Activated T-cell treated with anti-CD3 and anti-CD28 coated beads for 24 hours (primary cell): ENCODE measurements at places on chromosomes 2 and 18.

GRCh38 chr18:49609256-49610021 lies 47.6 kb downstream of the LIPG start:
- no peak for DNase-seq

GRCh38 chr2:147025646-147026585 lies 818.9 kb upstream of the ACVR2A start:
- no peak for DNase-seq

GRCh38 chr2:133787207-133787606 lies 218.9 kb upstream of the NCKAP5 start:
- no peak for DNase-seq

DNA sequence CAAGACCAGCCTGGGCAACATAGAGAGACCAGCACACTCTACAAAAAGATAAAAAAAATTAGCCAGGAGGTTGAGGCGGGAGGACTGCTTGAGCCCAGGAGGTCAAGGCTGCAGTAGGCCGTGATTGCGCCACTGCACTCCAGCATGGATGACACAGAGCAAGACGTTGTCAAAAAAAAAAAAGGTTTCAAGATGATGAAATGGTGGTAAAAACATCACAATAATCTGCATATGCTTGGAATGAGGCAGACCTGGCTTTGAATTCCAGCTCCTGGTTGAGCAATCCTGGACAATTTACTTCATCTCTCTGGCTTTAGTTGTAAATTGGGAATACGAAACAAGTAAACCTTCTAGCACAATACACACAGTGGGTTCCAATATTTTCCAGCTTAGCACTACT lies 24.1 kb downstream of the USP40 start:
- DNase-seq: no peak

- no peak for DNase-seq
These were observed 95.5 kb downstream of the CCDC102B start for GRCh38 chr18:68893354-68893753.

DNA sequence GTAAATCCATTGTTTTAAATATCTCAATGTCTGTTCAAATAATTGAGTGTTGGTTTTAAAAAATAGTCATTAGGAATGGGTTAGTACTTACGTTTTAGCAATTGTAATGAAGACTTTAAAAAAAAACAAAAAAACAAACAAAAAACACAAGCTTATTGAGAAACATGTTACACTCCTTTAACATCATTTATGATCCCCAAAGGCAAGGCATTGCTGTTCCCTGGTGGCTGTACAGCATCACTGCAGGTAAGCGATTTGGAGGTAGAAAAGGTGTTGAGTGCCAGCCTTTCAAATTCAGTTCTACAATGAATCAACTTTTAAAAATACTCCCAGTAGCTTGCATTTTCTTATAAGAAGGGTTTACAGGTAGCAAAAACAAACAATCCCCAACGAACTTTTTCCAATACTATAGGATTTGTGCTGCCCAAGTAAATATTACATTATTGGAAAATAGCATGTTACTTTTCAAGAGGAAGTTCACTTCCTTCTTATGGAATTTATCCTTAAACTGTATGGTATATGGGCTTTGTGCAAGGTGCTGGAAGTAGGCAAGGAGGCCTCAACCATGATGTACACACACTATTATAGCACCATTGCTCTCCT lies 27.5 kb downstream of the CNRIP1 start:
- DNase-seq: no peak

GRCh38 chr18:25735459-25735858 lies 355.0 kb downstream of the SS18 start:
- no peak for DNase-seq

DNA sequence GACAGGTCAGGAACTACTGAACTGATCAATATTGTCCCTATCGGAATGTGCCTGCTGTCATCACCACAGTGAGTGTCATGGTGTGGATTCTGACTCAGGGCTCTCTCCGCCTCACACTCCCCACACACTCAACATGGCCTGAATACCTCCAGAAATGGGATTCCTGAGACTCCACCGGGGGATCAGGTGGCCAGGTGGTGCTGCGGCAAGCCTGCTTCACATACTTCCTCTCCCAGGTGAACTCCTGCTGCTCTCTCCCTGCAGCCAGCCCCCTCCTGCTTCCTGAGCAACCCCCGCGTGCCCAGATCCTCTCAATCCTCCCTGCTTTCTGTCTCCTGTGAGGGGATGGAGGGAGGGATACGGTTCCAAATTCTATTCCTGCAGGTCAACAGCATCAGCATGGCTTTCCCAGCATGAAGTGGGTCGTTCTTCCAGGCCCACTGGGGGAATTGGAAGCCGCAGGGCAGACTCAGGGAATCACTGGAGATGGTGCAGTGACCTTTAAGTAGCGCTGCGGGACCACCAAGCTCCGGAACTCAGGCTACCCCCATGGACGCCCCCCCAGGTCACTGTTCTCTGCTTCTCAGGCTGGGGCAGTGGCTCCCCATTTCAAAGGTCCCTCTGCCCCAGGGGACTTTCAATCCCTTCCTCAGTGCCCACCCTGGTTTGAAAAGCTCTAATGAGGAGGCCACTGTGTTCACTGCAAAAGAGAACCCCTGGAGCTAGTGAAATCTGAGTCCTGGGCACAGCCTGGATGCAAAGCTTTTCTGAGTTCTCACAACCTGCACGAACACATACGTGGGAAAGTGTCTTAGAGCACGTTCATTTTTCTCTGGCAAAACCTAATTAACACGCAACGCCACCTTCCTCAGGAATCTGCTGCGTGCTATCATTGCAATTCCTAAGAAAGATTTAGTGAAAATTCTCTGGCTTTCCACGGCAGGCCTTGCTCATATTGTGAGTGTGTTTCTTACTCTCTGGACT lies 168.4 kb downstream of the ZFP36L2 start:
- DNase-seq: no peak

GRCh38 chr2:205868773-205869333 lies 186.6 kb downstream of the NRP2 start:
- peak; percentile 11 for DNase-seq

DNA sequence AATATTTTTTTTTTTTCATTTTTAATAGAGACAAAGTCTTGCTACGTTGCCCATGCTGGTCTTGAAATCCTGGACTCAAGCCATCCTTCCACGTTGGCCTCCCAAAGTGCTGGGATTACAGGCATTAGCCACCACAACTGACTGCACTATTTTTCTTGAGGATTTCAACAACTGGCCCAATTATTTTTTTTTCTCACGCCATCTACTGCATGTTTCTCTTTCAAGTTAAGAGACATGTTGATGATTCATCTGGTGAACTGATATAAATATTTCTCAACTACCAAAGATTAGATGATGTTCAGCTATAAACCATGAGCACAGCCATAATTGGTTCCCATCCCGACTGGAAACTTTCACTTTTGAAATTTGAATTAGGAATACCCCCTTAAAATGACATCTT lies 688.4 kb upstream of the SYT4 start:
- DNase-seq: no peak

DNA sequence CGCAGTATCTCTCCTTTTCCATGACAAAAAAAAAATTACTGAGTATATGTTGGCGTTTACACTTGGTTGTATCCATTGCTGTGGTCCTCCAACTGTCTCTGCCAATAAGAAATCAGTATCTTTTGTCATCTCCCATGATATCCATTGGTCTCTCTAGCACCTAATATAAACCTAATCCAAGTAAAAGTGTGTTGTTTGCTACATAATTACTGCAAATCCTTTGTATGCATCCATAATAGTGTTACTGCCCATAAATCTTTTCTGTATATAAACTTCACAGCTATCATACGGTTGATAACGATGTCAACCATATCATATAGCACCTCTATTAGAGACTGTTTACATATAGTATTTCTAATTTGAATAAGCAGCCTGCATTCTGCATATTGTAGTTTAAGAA lies 226.9 kb downstream of the AGPS start:
- DNase-seq: no peak

- no peak for DNase-seq
These were observed 87.3 kb upstream of the PPP1CB start for GRCh38 chr2:28664120-28664842.

- no peak for DNase-seq
These were observed 19.8 kb downstream of the DTNA start for GRCh38 chr18:34729740-34730355.

- DNase-seq: no peak
These were observed 40.8 kb upstream of the SCLY start for GRCh38 chr2:238019962-238020361.

DNA sequence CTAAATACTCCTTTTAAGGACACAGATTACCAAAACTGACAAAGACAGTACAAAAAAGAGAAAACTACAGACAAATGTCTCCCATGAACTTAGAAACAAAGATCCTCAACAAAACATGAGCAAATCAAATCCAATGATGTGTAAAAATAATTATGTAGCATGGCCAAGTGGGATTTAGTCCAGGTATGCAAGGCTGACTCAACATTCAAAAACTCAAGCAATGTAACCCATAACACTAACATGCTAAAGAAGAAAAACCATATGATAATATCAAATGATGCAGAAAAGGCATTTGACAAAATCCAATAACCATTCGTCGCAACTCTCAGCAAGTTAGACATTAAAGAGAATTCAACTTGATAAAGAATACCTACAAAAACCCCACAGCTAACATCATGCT lies 239.0 kb upstream of the KLHL29 start:
- no peak for DNase-seq

- DNase-seq: peak; percentile 15
These were observed 6.2 kb upstream of the TMEM87B start for GRCh38 chr2:112048887-112049286.

GRCh38 chr2:173059971-173060461 lies 15.6 kb upstream of the MAP3K20 start:
- DNase-seq: no peak

DNA sequence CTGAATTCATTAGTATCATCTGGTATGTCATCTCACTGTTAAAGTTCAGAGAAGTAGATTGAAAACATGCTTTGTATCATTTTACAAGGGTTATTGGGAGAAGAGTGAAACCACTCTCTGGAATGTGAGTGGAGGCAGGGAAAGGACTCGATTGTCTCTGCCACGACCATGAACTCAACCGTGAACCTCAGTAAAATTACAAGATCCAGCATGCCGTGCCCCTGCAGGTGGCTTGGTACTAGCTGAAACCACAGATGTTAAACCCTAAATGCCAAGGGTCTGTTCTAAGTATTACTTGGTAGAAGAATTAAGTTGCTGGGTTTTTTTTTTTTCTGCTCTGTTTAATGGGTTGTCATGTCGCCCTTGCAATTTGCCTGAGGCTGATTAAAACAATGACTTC lies 197.2 kb downstream of the MYO3B start:
- no peak for DNase-seq

- no peak for DNase-seq
These were observed 28.8 kb upstream of the CACNB4 start for GRCh38 chr2:152127628-152128027.

DNA sequence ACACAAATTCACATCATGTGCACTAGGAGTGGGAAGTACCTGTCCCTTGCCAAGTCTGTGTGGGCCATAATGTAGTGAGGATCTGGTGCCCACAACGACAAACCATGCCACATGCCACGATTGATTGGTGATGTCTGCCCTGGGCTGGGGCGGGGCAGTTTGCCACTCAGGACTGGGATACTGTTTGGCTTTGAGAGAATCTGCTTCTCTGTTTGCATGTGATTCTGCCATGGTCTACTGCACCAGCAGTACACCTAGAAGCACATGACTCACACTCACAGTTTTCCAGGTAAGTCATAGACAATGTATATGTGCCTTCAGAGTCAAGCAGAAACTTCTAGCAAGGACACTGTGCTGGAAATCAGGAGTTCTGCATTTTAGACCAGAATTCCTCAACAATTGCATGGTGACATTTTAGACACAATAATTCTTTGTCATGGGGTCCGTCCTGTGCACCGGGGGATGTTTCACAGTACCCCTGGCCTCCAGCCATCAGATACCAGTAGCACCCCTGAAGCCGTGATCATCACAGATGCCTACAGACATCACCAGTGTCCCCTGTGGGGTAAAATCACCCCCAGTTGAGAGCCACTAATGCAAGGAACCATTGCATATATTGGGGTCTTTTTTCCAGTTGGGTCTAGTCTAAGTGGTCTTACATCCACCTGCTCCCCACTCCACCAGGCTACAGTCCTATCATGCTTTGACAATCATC lies 278.3 kb downstream of the EIPR1 start:
- DNase-seq: no peak

- no peak for DNase-seq
These were observed 6.8 kb downstream of the PKP4 start for GRCh38 chr2:158463496-158464095.

DNA sequence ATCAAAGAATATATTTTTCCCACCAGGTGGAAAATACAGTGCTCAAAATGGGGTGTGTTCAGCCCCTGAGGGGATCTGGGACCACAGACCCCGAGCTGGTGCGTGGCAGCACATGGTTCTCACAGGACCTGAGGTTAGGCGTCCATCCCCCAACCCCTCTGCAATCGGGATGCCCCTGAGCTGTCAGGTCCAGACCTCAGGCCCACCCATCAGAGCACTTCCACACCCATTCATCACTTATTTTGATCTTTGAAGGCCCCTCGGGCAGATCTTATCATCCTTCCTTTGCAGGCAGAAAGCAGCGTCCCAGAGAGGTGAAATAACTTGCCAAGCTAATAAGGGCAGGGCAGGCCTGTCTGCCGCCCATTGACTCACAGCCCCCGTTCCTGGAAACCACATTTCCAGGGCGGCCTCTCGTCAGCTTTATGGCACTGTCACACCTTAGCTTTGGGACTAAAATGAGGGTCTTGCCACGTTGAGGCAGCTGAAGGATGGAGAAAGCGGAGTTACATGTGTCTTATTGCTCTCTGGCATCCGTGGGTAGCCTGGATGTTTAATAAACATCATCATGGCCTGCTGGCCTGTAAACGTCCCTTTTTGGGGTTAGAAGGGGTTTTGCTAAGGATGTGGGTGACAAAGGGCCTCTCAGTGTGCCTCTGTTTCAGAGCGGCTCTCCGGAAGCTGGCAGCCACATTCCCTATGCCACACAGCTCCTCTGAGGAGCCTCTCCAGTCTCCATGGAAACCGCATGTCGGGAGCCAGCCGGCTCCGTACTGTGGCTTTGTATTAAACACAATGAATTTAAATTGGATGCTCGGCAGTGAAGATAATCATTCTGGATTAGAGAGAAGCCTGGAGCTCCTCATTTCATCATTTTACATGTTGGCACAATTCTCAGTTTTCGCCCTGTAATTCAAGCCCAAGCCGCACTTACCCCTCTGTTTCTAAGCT lies 58.3 kb upstream of the MAPRE3 start:
- no peak for DNase-seq

DNA sequence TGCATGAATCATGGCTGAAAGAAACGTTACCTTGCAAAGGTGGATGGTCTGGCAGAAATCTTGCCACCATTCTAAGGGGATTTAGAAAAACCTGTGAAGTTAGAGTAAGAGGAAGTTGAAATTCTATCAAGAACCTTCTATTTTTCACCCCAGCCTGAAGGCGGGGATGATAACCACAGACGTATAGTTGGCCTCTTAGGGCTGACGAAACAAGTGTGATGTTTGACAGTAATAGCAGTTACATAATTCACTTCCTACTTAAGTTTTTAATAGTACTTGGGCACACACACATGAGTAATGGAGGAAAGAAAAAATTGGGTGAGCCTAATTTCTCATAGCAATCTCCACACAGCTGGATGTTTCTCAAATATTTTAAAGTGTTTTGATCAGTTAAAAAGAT lies 336.6 kb upstream of the SALL3 start:
- DNase-seq: no peak

- no peak for DNase-seq
These were observed 1.0 kb upstream of the B3GNT7 start for GRCh38 chr2:231394211-231395141.

- no peak for DNase-seq
These were observed 42.0 kb upstream of the ASXL2 start for GRCh38 chr2:25920336-25920735.
